Thoracic aorta (tissue), 2 donors: ENCODE measurements at places on chromosomes 16 and 17.

DNA sequence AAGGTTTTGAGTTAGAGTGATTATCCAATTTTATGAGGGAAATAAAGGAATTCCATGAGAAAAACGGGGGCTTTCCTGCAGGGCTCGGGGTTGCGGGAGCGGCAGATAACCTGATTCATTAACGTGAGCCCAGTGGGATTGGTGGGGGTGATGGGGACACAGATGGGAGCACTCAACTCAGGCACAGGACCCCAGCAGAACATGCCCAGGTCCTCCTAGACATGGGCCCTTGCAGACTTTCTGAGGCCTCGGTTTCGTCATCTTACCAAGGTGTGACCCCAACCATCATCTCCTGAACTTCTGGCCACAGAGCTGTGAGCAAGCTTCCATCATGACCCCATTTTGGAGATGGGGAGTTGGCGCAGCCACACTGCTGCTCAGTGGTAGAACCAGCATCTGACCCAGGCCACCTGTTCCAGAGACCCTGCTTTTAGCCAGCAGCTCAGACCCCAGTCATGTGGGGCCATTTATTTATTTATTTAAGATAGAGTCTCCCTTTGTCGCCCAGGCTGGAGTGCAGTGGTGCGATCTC is 22.3 kb downstream of the CARHSP1 start:
- no peak overlapping the region for H3K27ac ChIP-seq
- peaks cover 7% of the 10 kb centered on the region for H3K4me1 ChIP-seq
- DNase-seq, result no peak
- H3K27me3 ChIP-seq, result no peaks in the 10 kb centered on the region
- H3K4me3 ChIP-seq, result no peak overlapping the region

GRCh38 chr17:21548236-21548635 is 144.1 kb upstream of the KCNJ18 start:
- peaks cover 20% of the 10 kb centered on the region for H3K4me1 ChIP-seq
- H3K27ac ChIP-seq, result no peak overlapping the region
- no peak overlapping the region for H3K4me3 ChIP-seq
- H3K27me3 ChIP-seq, result no peaks in the 10 kb centered on the region
- no peaks in the 10 kb centered on the region for H3K36me3 ChIP-seq

DNA sequence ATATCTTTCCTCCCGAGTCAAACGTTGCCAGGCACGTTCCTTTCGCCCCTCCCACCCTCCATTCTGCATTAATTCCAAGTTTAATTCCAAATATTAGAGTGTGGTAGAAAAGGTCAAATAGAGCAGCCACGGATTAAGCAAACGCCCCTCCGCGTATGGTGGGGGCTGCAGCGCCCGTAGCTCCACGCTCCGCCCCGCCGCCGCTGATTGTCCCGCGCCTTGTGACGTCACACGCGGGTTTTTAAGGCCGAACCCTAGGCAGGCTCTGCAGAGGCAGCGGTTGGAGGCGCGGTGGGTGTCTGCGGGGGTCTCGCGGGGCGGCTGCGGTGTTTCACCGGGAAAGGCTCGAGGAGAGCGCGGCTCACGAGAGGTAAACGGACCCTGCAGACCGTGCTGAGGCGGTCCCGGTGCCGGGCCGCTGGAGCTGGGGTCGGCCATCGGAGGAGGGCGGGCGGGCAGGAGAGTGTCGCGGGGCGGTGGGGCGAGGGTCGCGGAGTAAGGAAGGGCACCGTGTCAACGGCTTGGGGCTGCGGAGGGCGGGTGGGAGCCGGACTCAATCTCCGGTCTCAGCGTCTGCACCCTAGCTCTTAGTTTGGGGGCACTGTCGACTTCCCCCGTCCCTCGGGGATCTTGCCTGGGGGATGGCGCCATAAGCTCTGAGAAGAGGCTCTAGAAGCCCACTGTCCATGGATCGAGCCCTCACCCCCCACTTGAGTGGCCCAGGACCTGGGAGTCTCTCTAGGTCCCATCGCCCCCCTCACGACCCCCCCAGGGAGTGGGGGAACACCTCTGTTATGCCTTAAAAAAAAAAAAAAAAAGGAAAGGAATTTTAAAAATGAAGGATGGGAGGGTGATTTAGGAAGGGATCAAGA is at the start of gene ARL4D:
TSS of gene ARL4D (plus strand) at position 270 of the 872 bp plus-strand sequence. CDS start 740 bp downstream, outside the sequence.
- H3K4me3 ChIP-seq, result peak within 1 kb of the TSS; percentile 95
- peak; percentile 65 for DNase-seq
- peak within 1 kb of the TSS; percentile 79 for H3K27ac ChIP-seq
- H3K27me3 ChIP-seq, result no peaks in the 10 kb centered on the region
- no peaks in the 10 kb centered on the region for H3K36me3 ChIP-seq

DNA sequence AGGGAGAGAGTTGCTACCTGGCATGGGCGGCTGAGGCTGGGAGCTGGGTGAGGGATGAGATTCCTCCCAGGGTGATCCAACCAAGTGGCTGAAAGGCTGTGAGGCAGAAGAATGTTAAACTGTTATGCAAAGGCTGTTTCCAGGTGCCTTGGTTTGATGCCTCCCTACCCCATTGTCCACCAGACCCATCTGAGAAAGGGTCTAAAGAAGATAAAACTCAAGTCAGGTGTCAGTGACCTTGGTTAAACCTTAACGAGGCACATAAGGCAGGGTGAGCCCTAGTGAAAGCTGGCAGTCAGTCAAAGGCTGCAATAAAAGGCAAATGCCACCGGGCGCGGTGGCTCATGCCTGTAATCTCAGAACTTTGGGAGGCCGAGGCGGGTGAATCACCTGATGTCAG is 23.8 kb downstream of the LDHD start:
- no peaks in the 10 kb centered on the region for H3K36me3 ChIP-seq
- H3K27me3 ChIP-seq, result no peaks in the 10 kb centered on the region
- H3K4me3 ChIP-seq, result no peak overlapping the region
- no peak overlapping the region for H3K27ac ChIP-seq
- no peaks in the 10 kb centered on the region for H3K4me1 ChIP-seq

- H3K27ac ChIP-seq, result no peak overlapping the region
- no peak overlapping the region for H3K4me3 ChIP-seq
- no peaks in the 10 kb centered on the region for H3K4me1 ChIP-seq
- no peak for DNase-seq
- no peaks in the 10 kb centered on the region for H3K27me3 ChIP-seq
Observed at GRCh38 chr17:14119546-14119945, 50.2 kb downstream of the COX10 start.

- DNase-seq, result no peak
- no peaks in the 10 kb centered on the region for H3K27me3 ChIP-seq
- peak overlapping the region; percentile 92 for H3K27ac ChIP-seq
- H3K4me3 ChIP-seq, result peak overlapping the region; percentile 22
- H3K36me3 ChIP-seq, result peaks cover 3% of the 10 kb centered on the region
- peaks cover 40% of the 10 kb centered on the region for H3K4me1 ChIP-seq
Observed at GRCh38 chr17:57852092-57852954, 2.5 kb upstream of the MRPS23 start.

- DNase-seq, result no peak
- H3K4me1 ChIP-seq, result peaks cover 12% of the 10 kb centered on the region
- peaks cover 43% of the 10 kb centered on the region for H3K27me3 ChIP-seq
- no peaks in the 10 kb centered on the region for H3K36me3 ChIP-seq
- no peak within 1 kb of the TSS for H3K27ac ChIP-seq
Observed at GRCh38 chr17:39607851-39608130, at the start of gene NEUROD2. TSS of gene NEUROD2 (minus strand) at chr17:39607920. CDS start at chr17:39606599, 1,321 bp downstream.

DNA sequence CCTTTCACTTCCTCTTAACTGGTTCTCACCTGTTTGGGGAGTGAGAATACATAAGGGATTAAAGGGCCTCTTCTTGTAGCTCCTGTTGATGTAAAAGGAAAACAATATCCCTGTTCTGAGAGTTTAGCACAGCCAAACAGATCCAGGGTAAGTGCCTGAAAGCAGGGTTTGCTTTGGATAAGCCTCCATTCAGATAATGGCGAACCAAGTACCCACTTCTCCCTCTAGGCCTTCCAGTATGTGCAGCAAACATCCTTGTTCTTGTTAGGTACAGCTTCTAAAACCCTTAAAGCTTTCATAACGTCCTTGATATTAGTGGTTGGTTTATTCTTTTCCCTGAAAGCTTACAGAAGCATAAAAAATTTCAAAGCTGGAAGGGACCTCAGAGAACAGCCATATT is 130.6 kb upstream of the DNAH9 start:
- no peaks in the 10 kb centered on the region for H3K4me1 ChIP-seq
- DNase-seq, result no peak

DNA sequence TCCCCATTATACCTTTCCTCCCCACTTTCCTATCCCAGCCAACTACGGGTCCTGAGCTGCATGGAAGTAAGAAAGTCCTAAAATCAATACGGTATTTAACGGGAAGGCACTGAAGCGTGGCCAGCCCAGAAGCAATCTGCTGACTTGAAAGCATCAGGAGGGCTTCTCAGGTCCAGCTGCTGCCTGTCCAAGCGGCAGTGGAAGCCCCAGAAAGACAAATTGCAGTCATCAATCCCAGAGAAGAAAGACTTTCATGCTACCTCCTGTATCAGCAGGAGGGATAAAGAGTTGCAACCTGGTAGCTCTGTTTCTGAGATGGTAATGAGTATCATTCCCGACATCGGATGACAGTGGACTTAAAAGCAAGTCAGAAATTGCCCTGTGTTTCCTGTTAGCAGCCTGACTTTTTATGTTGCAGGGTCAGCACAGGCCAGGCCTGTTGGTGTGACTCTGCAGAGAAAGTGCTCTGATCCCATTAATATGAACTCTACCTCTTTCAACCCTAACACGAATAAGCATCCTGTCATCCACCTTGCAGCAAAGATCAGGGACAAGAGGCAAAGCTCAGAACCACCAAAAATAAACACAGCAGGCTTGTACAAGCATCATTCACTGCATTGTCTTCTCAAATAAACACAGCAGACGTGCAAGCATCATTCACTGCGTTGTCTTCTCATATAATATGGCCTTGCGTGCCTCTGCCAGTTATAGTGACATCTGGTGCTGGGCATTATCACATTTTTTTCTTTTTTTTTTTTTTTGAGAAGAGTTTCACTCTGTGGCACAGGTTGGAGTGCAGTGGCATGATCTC is 358.6 kb upstream of the CDH11 start:
- DNase-seq, result no peak
- no peak overlapping the region for H3K4me3 ChIP-seq
- H3K27me3 ChIP-seq, result no peaks in the 10 kb centered on the region

GRCh38 chr17:81016575-81016974 is 18.4 kb upstream of the BAIAP2 start:
- no peak overlapping the region for H3K27ac ChIP-seq
- no peaks in the 10 kb centered on the region for H3K36me3 ChIP-seq
- no peaks in the 10 kb centered on the region for H3K4me1 ChIP-seq
- no peak for DNase-seq
- no peaks in the 10 kb centered on the region for H3K27me3 ChIP-seq

DNA sequence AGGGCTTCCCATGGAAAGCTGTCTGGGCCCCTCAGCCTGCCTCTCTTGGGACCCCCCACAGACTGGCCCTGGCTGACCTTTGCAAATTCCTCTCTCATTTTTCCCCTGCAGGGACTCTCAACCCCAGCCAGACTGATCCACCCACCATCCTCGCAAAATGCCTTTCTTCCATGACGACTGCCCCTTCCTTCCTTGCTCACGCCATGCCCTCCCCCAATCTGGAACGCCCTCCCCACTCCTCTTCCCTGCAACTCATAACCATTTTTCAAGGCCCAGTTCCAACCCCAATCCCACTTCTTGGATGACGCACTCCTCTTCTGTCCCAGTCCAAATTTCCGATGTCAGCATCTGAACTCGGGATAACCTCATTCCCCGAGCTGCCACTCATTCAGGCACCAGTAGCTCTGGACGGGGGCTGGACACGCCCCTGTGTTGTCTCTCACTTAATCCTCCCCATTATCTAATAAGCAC is 1.3 kb upstream of the DNAI2 start:
- DNase-seq, result no peak
- H3K4me3 ChIP-seq, result no peak overlapping the region
- H3K27me3 ChIP-seq, result no peaks in the 10 kb centered on the region
- H3K27ac ChIP-seq, result no peak overlapping the region

GRCh38 chr16:80060470-80060869 is 459.9 kb upstream of the MAF start:
- H3K4me3 ChIP-seq, result no peak overlapping the region
- no peaks in the 10 kb centered on the region for H3K27me3 ChIP-seq
- no peaks in the 10 kb centered on the region for H3K36me3 ChIP-seq
- DNase-seq, result no peak
- peaks cover 7% of the 10 kb centered on the region for H3K4me1 ChIP-seq
